HL-60 (cell line): ENCODE measurements at places on chromosomes 7 and 10.

DNA sequence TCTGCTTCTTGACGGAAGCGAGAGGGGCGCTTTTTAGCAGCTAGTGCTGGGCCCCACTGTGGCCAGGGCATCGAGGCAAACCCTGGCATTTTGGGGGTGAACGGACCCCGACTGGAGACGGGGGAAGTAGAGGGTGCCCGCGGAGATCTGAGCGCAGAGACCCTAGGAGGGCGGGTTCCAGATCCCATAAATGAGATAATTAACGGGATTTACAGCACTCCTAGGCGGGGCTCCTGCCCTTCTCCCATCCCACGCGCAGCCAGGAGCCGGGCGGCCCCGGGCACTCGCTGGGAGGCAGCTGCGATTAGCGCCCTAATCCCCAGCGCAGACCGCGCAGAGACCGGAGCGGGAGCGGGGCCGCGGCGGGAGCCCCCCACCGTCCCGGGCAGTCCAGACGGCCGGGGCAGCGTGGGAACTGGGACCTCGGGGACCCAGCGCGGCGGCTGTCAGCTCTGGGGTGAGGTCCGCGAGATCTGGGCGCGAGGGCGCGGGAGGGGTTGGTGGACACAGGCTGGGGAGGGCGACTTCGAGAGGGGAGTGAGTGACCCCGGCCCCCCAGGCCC is 735 bp downstream of the JCAD start:
- no peak for DNase-seq

DNA sequence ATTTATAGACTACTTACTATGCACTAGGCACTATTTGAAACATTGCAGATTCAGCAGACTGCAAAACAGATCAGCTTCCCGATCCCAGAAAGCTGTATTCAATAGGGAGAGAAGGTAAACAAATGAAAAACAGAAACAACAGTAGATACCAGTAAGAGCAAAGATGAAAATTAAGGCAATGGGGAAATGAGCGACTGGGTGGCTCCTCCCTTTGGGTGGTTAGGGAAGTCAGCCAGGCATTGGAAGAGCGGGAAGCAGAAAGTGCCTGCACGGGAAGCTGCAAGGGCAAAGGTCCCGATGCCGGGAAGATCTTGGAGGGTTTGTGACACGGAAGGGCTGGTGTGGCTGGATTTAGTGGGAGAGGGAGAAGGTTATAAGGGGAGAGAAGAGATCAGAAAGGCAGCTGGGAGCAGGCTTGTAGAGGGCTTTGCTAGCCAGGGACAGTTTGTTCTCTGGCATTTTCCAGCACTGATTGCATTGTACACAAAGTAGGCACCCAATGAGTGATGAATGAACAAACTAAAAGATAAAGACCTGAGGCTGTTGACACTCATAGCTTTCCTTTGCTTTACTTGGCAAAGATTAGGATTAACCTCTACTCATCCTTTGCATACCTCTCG is 67.8 kb downstream of the NAMPT start:
- no peak for DNase-seq

DNA sequence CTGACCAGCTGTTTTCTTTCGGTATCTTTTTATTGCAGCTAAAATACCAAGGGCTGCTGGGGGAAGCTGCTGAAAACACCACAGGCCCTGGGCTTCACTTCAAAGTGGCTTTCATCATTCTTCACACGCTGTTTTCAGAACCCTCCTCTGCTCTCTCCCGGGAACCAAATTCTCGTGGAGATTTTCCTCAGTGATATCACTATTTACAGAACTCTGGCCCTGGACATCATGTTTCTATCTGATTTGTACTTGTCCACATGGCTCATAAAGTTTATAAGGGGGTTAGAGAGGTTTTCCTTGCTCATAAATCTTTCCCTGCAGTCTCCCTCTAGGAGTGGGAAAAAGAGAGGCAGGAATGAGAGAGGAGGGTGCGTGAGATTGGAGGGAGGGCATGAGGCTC is 177.4 kb upstream of the NPVF start:
- no peak for DNase-seq

DNA sequence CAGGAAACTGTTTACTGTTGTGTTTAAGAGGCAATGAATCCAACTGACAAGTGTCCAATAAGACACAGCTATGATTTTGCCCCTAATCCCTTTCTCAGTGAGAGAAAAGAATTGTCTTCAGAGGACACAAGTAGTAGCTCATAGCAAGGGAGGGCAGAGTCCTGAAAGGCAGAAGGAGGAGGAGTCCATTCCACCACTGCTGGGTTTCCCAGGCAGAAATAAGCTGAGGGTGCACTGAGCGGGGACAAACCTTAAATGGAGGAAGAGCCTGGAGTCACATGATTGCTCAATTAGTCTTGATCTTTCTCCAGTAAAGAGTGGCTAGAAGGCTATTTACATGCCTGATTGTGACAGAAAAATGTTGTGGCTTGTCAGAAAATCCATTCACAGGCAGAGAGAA is 573.8 kb downstream of the POM121L12 start:
- DNase-seq = no peak

DNA sequence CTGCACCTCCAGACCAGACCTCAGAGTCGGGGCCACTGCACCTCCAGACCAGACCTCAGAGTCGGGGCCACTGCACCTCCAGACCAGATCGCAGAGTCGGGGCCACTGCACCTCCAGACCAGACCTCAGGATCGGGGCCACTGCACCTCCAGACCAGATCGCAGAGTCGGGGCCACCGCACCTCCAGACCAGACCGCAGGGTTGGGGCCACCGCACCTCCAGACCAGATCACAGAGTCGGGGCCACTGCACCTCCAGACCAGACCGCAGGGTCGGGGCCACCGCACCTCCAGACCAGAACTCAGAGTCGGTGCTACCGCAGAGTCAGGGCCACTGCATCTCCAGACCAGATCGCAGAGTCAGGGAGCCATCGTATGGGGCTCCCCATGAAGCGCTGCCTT is 105.9 kb downstream of the ACTR3B start:
- no peak for DNase-seq

DNA sequence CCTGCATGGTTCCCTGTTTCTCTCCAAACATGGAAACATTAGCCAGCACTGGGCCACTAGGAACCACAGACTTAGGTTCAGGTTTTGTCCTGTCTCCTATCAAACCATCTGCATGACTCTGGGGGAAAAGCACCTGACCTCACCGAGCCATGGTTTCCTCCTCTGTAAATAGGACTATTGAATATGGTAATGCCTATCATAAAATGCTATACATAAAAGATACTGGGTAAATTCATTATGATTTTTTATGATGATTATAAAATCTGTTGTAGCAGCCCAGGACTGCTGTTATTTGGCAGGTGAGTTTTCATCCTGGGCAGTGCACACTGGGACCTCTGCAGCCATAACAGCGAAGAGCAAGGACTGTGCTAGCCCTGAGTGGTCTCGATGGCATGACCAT is 131.8 kb downstream of the SH3PXD2A start:
- no peak for DNase-seq
